ENCODE measurements at places on chromosomes 7 and 10.

DNA sequence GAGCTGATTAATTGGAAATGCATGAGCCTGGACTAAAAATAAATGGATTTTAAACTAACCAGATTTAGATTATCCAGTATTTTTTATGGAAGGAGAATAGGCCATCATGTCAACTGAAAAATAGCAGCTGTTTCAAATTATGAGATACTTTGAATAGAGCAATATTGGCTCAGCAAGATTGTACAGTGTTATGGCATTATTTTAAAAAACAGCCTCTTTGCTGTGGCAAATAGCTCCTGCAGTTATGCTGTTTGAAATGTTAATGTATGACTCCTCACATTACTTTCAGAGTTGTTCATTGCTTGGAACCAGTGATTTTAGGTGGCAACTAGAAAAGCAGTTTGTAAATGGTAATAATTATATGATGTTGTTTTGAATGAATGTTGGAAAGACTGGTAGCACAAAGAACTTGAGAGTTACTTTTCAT lies 244.5 kb downstream of the KIAA1217 start:
- DNase-seq, result no peak

DNA sequence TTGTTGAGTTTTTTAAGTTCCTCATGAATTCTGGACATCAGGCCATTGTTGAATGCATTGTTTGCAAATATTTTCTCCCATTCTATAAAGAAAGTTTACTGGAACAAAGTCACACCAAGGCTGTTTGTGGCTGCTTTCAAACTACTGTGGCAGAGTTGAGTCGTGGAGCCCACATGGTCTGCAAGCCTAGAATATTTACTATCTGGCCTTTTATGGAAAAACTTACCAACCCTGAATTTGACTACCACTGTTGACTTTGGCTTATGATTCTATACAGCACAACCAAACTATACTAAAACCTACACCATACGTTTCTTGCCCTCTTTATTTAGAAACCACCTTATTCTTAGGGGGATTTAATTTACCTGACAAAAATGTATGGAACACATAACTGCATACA lies 239.1 kb downstream of the KCNMA1 start:
- DNase-seq, result no peak

DNA sequence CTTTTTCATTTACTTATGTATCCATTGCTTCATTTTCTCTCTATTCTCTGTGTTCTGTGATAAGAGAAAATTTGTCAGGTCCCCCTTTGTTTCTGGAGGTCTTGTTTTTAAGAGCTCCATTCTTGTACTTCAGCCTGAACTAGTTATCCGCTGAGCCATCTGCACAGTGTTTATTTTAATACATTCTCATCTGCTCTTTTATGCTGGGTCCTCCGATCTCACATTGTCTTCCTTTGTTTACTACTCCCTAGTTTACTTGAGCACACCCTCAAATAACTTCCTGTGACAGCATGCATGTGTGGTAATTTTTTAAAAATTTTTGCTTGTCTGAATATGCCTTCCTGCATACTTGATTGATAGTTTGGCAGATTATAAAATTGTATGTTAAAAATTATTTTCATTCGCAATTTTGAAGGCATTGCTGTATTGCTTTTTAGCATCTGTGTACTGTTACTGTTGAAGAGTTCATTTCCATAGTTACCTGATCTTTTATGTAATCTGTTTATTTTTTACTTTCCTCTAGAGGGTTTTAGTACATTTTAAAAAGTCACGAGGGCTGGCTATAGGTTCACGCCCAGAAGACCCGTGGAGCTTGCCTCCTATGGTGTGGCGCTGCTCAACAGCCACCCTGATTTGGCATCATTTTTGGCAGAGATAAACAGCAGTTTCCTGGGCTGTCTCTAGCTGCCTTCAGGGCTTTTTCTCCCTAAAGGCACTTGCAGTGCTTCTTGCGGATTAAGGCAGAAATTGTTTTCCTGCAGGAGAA lies 31.9 kb downstream of the RSBN1L start:
- DNase-seq, result no peak

DNA sequence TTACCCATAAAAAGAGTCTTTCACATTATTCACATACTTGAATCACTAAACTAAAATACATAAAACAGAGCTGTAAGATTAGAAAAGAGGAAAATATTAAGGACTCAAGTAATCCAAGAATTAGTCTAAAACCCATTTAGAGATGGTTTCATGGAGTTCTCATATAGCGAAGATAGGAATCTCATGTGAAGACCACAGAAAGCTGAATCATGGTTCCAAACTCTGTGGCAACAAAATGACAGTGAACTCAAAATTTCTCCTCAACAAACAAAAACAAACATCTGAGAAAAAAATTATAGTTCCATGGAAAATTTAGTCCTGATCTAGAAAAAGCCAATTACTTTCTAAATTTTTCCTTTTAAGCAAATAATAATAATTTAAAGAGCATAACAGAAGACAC lies 34.6 kb downstream of the BAZ1B start:
- no peak for DNase-seq

- DNase-seq, result no peak
Measured at GRCh38 chr7:82521906-82522445, 78.4 kb upstream of the CACNA2D1 start.

DNA sequence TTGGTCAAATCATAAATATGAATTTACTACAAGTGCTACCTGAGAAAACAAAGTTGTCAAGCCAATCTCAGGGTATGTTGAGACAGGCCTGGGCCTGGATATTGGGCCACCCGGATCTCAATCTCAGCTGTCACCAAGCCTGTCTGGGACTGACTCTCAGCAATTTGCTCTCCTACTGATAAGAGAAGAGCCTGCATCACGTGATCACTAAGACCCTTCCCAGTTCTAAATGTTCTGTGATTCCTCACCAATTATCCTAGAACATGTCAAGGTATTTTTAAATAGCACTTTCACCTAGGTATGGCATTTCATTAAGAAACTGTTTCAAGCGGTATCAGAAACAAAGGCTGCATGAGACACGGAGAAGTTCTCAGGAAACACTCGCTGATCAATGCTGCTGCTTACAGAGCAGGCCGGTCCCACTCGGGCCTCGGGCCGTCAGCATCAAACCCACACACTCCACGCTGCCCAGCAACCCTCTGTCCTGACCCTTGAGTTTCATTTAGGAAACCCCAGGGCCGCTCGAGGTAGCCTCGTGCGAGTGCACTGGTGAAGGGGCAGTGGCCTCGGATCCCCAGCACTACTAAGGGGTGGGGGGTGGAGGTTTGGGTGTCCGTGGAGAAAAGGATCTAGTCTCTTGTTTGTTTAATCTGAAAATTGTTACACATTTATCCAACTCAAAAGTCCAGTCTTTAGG lies 4.1 kb downstream of the KLF6 start:
- DNase-seq, result no peak

- no peak for DNase-seq
Measured at GRCh38 chr7:120400806-120401455, 128.0 kb downstream of the KCND2 start.

DNA sequence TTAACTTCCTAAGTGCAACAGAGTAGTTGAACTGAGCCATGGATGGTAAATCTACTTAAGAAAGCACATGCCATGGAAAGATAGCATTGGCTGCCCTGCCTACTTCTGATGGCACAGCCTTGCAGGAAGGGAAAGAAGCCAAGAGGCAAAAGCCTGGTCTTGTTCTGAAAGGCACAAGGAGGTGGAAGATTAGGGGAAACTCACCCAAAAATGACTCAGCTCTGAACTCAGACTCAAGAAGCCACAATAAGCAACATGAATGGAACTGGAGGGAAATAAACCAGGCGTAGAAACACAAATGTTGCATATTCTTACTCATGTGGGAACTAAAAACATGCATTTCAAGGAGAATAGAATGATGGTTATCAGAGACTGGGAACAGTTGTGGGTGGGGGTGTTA lies 20.8 kb upstream of the ALOX5 start:
- DNase-seq, result no peak

GRCh38 chr10:46092524-46093081 lies 46.5 kb upstream of the MSMB start:
- DNase-seq, result no peak

- no peak for DNase-seq
Measured at GRCh38 chr7:149181450-149181790, 13.9 kb upstream of the ZNF282 start.

GRCh38 chr10:71043858-71044257 lies 155.5 kb upstream of the PCBD1 start:
- DNase-seq, result no peak

GRCh38 chr10:86285136-86285790 lies 81.3 kb downstream of the GRID1 start:
- DNase-seq, result no peak

GRCh38 chr7:20510573-20510900 lies 104.9 kb upstream of the ABCB5 start:
- no peak for DNase-seq

DNA sequence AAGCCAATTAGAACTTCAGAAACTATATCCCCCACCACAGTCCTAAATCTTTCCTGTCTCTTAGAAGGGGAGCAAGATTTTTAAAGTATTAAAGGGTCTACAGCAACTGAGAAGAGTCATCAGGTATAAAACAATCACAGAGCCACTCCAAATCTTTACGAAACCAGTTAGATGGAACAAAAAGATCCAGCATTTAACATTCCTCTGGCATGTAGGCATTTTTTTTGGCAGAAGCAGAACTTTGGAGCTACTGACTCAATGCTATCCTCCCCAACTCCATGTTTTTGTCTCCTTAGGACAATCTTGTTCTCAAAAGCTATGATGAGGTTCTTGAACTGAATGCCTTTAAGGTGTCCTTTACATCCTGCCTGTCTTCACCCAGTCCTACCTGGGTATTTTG lies 333.3 kb downstream of the PRPF18 start:
- DNase-seq, result no peak

GRCh38 chr7:90896458-90896857 lies 300.3 kb downstream of the CDK14 start:
- no peak for DNase-seq
